Stimulated activated CD8-positive, alpha-beta memory T cell treated with anti-CD3 and anti-CD28 coated beads, Interleukin-15, amount 100 ng/mL, for 1 hour (primary cell): ENCODE measurements at places on chromosomes 7 and 10.

GRCh38 chr10:132133005-132133404 lies 53.7 kb upstream of the DPYSL4 start:
- no peak for DNase-seq

DNA sequence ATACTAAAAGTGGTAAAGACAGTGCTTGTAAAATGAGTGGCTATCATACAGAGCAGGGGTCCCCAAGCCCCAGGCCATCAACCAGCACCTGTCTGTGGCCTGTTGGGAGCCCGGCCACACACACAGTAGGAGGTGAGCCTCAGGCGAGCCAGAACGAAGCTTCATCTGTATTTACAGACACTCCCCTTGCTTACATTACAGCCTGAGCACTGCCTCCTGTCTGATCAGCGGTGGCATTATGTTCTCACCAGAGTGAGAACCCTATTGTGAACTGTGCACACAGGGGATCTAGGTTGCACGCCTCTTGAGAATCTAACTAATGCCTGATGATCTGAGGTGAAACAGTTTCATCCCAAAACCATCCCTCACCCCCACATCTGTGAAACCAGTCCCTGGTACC lies 58.7 kb downstream of the ITGA8 start:
- no peak for DNase-seq

DNA sequence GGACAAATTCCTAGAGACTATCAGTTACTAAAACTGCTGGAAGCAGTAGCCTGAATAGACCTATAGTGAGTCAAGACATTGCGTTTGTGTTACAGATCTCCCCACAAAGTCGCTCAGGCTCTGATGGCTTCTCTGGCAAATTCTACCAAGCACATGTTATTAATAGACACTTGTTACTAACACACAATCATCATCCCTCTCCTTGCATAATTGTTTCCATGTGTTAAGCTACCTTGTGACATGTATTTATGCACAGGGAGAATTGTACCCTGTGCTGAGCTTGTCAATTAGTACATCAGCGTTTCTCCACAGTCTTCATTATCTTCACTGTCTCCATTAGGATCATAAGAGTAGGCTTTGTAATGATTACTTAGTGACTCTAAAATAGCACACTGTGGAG lies 31.2 kb downstream of the DYNC2I1 start:
- no peak for DNase-seq

- no peak for DNase-seq
Observed at GRCh38 chr10:49299816-49300139, 808 bp downstream of the C10orf71 start.

GRCh38 chr7:33509206-33509605 lies 379.8 kb downstream of the BBS9 start:
- DNase-seq: no peak

DNA sequence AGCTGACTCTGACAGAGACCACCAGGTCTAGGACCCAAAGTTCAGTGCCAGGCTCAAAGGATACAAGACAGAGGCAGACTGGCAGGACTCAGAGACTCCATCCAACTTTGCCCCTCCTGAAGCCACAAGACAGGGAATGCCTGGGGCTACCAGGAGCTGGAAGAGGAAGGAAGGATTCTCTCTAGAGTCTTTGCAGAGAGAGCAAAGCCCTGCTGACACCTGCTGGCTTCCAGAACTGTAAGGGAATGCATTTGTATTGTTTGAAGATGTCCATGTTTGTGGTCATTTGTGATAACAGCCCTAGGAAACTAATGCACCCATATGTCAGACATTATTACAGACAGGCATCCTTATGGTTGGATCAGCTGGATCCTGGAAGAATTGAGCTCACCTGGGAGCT lies 132.3 kb upstream of the C7orf33 start:
- no peak for DNase-seq

GRCh38 chr10:76885816-76886215 lies 751.8 kb downstream of the KCNMA1 start:
- DNase-seq: no peak

GRCh38 chr7:29484280-29484679 lies 79.4 kb upstream of the PRR15 start:
- DNase-seq: no peak

DNA sequence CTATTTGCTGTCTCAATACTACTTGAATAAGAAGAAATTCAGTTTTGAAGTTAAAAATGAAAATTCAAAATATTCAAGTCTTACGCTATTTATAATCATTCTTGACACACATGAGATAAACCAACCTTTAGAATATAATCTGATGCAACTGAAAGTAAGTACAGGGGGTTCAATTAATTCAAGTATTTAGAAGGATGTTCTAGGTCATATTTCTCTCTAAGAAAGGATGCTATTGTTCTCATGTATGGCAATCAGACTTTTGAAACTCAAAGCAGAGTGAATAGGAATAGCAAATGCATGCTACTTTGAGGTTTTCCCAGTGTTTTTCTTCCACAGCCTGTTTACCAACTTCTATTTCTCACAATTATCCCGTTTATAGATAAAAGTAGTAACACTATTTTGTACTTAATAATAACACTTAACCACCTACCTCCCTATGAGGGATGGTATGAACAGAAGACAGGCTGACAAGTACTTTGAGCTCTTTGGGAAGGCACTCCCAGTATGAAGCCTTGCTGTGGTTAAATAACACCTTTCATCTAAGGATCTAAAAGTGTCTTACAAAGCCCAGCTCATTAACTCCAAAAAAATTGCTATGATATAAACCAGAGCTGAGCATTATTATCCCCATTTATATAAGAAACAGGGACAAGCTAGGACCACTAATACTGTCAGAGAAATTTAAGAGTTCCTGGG lies 18.0 kb upstream of the SPOCK2 start:
- no peak for DNase-seq

DNA sequence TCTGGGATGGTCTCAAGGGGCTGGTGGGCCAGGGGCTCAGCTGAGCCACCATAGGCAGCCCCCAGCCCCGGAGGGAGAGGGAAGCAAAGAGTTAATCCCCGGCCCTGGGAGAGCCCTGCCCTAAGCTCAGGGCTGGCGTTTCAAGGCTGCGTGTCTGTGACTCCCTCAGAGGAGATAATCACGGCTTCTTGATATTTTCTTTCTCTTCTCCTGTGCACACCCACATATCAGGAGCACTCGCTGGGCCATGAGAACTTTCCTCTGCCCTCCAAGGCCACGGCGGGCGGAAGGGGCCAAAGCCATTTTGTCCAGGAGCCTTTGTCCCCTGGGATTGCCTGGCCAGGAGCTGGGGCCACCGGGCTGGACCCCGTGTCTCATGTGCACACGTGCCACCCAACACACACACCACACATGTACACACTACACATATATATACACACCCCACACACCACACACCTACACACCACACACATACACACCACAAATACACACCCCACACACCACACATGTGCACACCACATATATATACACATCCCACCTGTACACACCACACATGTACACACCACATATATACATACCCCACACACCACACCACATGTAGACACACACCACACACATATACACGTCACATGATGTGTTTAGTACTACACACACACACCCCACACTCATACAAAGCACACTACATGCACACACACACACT lies 16.9 kb downstream of the VENTX start:
- no peak for DNase-seq

DNA sequence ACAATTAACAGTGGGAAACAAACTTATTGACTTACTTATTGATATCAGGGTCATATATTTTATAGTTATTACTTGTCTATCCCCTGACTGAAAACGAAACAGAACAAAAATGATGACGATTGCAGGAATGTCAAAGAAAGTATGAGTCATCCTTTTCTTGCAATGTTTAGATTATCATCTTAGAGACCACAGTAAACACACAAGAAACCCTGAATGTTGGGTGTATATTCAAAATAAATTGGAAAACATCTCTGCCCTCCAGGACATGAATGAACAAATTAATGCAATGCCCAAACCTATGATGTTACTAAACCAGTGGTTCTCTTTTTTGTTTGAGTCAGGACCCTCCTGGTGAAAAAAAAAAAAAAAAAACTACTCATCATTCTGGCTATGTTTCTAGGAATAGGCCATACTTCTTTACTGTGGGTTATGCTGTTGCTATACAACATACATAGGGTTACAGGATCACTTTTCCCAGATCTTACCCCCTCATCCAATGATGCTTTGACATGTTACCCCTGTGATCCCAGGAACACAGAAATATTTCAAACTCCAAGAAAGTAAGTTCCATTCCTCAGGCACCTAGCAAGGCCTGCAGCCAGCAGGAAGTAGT lies 623.4 kb upstream of the IGFBP3 start:
- no peak for DNase-seq

DNA sequence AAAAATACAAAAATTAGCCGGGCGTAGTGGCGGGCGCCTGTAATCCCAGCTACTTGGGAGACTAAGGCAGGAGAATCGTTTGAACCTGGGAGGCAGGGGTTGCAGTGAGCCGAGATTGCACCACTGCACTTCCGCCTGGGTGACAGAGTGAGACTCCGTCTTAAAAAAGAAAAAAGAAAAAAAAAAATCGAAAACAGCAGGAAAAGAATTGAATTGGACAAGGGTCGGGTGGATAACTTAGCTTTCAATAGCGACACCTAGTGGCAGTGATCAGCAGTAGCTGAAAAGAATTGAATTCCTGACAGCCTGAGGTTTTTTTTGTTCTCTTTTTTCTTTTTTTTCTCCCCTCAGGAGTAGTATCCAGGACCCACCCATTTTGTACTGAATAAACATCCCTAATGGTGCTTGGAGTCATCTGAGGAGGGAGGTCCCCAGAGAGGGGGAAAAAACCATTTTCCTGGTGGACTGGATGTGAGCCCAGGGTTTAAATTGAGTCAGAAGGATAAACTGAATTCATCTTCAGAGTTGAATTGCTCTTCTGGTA lies 55.1 kb downstream of the CYCS start:
- no peak for DNase-seq

DNA sequence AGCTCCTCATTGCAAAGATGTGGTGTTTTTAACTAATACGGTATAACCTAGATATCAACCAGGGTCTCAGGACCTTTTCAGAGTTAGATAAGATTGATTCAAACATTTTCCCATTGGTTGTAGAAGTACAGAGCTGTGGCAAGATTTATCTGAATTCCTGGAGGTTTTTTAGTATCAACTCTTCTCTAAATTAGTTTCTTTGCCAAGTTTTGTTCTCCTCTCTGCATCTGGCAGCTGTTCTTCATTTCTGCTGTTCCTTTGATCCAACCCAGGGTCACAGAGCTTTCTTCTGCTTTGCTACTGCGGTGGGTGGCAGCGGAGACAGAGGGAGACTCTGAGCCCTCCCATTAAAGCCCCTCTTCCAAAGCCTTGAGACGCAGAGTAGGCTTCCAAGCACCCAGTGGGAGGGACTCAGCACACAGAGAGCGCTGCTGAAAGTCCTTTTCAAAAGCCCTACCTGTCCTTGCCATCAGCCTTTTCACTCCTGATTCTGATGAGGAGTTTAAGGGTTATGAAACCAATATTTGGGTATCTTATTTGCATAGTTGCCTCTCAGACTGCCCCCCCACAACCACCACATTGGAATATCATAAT lies 146.3 kb upstream of the EEPD1 start:
- DNase-seq: no peak

GRCh38 chr10:22053048-22053447 lies 49.5 kb upstream of the DNAJC1 start:
- DNase-seq: no peak

- no peak for DNase-seq
Observed at GRCh38 chr7:129969881-129970446, 17.2 kb upstream of the UBE2H start.

DNA sequence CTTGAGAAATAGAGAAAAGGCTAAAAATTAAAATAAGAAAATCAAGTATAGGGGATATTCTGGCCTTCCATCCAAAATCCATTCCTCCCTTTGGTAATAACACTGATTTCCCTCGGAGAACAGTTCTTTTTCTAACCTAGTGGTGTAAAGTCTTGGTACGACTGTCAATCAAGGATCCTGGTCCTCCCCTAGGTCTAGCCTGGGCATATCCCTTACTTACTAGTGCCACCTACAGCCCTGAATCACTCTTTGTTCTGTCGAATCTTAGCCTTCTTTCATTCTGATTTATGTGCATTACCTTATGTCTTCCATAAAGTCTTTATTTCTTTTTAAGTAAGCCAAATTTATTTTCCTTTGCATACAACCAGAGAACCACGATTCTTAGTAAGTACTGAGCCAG lies 298.7 kb upstream of the LRRTM3 start:
- no peak for DNase-seq

DNA sequence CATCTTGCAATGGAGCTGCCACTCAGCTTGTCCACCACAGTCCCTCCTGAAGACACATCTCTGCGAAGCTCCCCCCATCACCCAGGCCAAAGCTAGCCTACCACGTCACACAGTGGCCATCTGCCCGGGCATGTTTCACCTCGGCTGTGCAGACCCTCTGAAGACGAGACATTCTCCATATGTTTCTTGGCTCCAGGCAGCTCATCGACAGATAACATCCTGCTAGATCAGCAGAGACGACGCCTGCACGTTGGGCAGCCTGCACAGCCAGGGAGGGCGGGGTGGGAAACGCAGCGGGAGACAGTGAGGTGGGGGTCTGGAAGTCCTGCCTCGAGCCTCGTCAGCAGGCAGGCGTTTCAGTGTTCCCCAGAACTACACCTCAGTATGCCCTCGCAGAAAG lies 53.0 kb downstream of the PTPRN2 start:
- no peak for DNase-seq

GRCh38 chr7:90173127-90173844 lies 19.0 kb downstream of the STEAP1 start:
- no peak for DNase-seq

- DNase-seq: no peak
Observed at GRCh38 chr7:19089378-19089777, 28.1 kb downstream of the TWIST1 start.

GRCh38 chr7:17986851-17987250 lies 40.8 kb downstream of the PRPS1L1 start:
- DNase-seq: no peak

GRCh38 chr7:26007510-26007909 lies 144.5 kb upstream of the NFE2L3 start:
- DNase-seq: no peak

GRCh38 chr7:47183862-47184590 lies 397.9 kb downstream of the TNS3 start:
- DNase-seq: no peak

DNA sequence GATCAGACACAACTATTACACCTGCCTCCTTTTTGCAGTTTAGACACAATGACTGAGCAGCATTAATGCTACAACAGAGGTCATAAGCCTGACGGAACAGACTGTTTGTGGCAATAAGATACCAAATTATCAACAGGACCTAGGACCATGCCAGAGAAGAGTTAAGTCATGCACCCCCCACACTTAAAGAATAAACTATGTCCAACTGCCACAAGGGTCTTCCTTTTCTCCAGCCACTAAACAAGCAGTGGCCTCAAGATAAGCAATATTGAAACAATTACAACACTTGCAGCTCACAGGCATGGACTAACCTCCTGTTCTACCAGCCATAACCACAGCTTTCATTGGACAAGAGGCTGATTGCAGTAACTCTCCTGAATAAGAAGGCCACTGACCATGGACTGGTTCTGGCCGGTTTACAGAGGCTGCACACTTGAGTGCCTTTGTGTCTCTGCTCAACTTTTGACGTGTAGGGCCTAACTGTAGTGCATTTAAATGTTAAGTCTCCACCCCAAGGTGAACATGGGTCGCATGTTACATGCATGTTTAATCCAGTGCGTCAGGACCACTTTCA lies 104.4 kb downstream of the STRA8 start:
- no peak for DNase-seq
